Mesenchymal stem cell (in vitro differentiated cells and primary cell): ENCODE measurements at places on chromosomes 11 and 22.
A peak's percentile ranks its signal among the peaks of the same experiment; 100 is the strongest.

DNA sequence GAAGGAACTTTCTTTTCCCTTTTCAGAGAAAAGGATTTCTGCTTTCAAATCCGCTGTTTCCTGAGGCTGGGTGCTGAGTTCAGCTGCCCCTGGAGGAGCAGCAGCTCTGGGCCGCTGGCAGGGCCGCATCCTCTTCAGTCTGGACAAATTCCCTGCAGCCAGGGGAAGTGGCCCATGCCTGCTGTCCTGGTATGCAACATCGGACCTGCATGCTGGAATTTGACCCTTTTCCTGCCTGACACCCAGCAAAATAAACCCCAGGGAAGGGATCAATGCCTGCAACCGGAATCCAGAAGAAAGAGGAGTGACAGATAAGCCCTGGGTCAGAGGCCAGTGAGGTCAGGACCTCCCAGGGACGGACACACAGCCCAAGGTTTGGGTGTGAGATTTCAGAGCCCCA, 54.1 kb upstream of the LINC01488 start:
- H3K4me3 ChIP-seq: no peak overlapping the region
- no peak overlapping the region for H3K27ac ChIP-seq
- DNase-seq: no peak
- H3K27me3 ChIP-seq: peaks cover 20% of the 10 kb centered on the region

GRCh38 chr11:115298300-115299012, 205.8 kb downstream of the CADM1 start:
- peaks cover 3% of the 10 kb centered on the region for H3K4me1 ChIP-seq
- no peaks in the 10 kb centered on the region for H3K27me3 ChIP-seq
- no peak for DNase-seq
- no peaks in the 10 kb centered on the region for H3K36me3 ChIP-seq
- H3K27ac ChIP-seq: no peak overlapping the region

- H3K36me3 ChIP-seq: peaks cover 88% of the 10 kb centered on the region
- H3K4me3 ChIP-seq: no peak overlapping the region
- H3K27me3 ChIP-seq: no peaks in the 10 kb centered on the region
- H3K27ac ChIP-seq: no peak overlapping the region
- DNase-seq: no peak
Observed at GRCh38 chr11:9148727-9149126, 57.3 kb upstream of the SCUBE2 start.

DNA sequence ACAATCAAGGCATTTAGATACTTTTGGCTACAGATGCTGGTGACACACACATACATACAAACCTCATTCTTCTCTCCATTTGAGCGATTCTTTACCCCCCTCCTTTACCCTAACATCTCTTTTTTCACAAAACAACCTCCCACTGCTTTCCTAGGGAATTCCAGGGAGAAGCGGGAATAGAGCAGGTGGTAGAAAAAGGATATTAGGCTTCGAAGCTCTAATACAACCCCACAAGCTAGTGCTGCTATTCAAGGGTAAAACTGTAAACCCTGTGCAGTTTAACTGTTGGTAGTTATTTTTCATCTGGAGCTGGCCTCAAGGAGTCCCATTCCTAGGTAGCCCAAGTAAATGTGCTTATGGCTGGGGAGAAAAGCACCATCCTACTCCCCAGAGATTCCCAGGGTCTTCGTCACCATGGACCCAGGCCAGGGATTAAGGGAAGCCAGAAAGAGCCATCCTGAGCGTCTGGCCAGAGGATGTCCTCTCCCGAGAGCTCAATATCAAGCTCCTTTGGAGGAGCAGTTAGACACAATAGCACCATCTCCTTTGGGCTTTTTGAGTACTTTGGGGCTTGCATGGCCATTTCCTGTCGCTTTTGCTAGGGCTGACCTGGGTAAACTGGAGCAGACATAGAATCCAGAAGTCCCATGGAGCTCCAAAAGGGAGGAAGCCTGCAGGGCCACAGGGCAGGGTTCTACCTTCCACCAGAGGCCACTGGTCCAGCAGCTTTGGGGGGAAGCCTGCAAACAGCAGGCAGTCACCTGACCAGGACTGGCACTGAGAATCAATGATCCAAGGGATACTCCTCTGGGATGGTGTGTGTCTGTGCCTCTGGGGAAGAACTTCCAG, 3.1 kb downstream of the MAML2 start:
- H3K27ac ChIP-seq: peak overlapping the region; percentile 73
- DNase-seq: peak; percentile 27
- H3K36me3 ChIP-seq: peaks cover 9% of the 10 kb centered on the region
- H3K27me3 ChIP-seq: no peaks in the 10 kb centered on the region

- no peaks in the 10 kb centered on the region for H3K36me3 ChIP-seq
- H3K27ac ChIP-seq: no peak overlapping the region
- H3K27me3 ChIP-seq: peaks cover 5% of the 10 kb centered on the region
- no peak overlapping the region for H3K4me3 ChIP-seq
- no peak for DNase-seq
Observed at GRCh38 chr11:13760115-13760514, 91.6 kb downstream of the FAR1 start.

GRCh38 chr22:46758867-46759290, 3.6 kb upstream of the TBC1D22A start:
- peaks cover 6% of the 10 kb centered on the region for H3K36me3 ChIP-seq
- peak overlapping the region; percentile 20 for H3K27ac ChIP-seq
